Fibroblast of upper back skin (primary cell): ENCODE measurements at places on chromosomes 13 and 19.

GRCh38 chr13:73142071-73142470, 83.3 kb downstream of the KLF5 start:
- DNase-seq: no peak

GRCh38 chr13:106038752-106039151, 496.7 kb downstream of the EFNB2 start:
- DNase-seq: peak; percentile 93

DNA sequence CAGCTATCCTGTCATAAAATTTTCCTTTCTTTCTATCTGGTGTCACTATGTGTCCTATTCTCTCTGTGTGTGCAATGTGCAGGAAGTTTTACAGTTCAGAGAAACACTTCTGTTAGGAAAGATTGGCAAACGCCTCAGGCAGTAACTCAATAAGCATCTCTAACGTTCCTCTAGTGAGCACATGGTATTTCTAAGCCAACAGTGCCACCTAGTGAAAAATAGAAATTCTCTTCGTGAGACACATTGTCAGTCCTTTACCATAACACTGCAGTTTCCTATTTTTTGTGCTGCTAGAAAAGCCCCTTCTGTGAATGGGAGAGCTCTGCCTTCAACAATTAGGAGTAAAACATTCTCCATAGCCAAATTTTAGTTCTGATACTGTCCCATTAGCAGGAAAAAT, 50.7 kb downstream of the ZNF723 start:
- no peak for DNase-seq

- DNase-seq: no peak
Observed at GRCh38 chr19:40908976-40909375, 26.9 kb upstream of the CYP2A7 start.

DNA sequence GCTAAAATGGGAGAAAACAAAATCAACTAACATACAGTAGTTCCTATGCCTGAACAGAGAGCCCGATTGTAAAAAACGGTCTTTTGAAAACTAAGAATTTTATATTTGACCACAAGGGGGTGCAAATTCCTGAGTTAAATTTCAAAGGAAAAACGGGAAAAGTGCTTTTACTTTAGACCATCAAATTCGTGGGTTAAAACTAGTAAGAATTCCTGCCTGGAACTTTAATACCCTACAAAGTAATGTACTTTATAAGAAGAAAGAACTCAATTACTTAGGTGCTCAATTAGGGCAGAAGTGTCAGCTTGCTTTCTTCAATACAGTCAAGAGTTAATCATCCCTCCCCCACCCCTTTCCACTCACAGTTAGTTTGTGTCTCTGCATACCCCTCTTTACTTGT, 69.8 kb downstream of the KCNRG start:
- DNase-seq: peak; percentile 59
